ENCODE measurements at places on chromosomes 3 and 15.

- DNase-seq = peak; percentile 23
Observed at GRCh38 chr3:105676621-105677300, 192.1 kb downstream of the CBLB start.

DNA sequence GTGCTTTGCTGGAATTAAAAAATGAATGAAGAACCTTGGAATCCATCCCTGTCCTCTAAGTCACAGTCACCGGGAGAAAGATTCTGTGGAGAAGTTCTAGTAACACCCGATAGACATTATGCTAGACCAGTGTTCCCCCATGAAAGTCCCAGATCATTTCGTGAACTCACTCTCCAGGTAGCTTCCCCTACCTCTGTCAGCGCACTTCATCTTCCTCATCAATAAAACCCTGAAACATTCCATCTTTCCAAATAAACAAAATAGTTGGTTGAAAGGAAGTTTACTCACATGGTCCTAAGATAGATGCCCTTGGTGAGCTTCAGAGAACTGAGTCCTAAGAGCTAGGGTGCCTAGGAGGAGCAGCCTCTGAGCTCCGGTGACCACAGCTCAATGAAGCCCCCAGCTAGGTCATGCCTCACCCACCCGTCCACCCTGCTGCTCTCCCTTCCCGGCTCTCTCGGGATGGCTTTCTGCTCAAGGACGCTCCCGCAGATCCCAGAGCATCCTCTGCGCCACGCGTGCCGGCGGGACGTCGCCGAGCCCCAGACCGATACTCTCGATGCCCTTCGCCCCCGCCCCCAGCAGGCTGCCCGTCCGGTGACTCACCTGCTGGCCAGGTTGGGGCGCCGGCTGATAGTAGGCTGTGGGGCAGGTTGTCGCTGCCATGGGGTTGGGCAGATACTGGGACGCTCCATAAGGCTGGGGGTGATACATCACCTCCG lies 776 bp downstream of the VGLL3 start:
- no peak for DNase-seq

- no peak for DNase-seq
Observed at GRCh38 chr3:42801048-42801620, 3.2 kb downstream of the HIGD1A start.

DNA sequence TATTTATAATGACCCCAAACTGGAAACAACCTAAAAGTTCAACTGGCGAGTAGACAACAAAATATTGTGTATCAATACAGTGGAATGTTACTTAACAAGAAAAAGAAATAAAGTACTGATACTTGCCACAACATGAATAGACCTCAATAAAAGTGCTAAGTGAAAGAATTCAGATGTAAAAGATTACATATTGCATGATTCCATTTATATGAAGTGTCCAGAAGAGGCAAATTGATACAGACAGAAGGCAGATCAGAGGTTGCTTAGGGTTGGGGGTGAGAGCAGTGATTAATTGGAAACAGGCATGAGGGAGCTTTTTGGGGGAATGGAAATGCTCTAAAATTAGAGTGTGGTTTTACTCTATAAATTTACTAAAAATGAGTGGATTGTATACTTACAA lies 183.3 kb downstream of the SATB1 start:
- no peak for DNase-seq

GRCh38 chr3:63867225-63867624 lies 3.6 kb downstream of the ATXN7 start:
- DNase-seq = no peak

All from stimulated activated CD4-positive, alpha-beta T cell treated with anti-CD3 and anti-CD28 coated beads, TNF-alpha, amount 100 ng/mL, for 48 hours (primary cell).